Liver (tissue), 10 donors: ENCODE measurements at places on chromosomes 7 and 10. TPM values are rescaled to one million over a fixed set of nuclear protein-coding genes. Genes with fewer than 3 reads are reported as not detected.

GRCh38 chr10:77710759-77711682 is 73.4 kb upstream of the KCNMA1 start:
- H3K4me1 ChIP-seq, result no peaks in the 10 kb centered on the region
- no peaks in the 10 kb centered on the region for H3K36me3 ChIP-seq
- no peak overlapping the region for H3K4me3 ChIP-seq
- H3K27ac ChIP-seq, result no peak overlapping the region

DNA sequence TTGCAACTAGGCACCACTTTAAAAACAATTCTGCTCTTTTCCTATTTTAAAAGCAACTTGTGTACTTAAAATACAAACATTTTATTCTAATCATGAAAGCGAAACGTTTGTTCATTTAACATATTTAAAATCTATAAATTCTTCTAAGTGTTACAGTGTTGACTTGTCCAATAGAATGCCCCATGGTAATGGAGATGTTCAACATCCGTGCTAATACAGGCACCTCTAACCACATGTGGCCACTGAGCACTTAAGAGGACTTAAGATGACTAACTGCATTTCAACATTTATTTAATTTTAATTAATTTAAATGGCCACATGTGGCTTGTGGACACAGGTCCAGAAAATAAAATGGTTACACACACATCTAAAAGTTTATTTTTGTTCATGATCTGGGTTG is 115.1 kb downstream of the TPK1 start:
- H3K27ac ChIP-seq, result no peak overlapping the region
- no peaks in the 10 kb centered on the region for H3K36me3 ChIP-seq
- H3K27me3 ChIP-seq, result no peaks in the 10 kb centered on the region
- H3K4me3 ChIP-seq, result no peak overlapping the region
- DNase-seq, result no peak
- no peaks in the 10 kb centered on the region for H3K4me1 ChIP-seq

DNA sequence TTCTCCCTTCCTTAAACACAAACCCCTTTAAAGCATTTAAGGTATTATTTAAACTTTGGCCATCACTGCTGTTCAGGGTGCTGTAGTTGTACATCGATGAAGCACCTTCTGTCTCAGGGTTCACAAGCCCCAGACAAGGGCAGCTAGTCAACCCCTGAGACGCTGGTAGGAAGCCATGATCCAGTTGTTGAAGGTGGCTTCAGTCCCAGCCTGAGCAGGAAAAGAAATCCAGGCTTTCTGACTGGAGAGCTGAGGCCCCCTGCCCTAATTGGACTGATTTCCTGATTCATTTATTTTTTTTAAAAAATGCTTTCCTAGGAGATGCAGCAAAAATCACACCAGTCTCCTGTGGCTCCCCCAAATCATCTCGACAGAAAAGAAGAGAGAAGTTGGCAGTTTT is 15.8 kb downstream of the CPA1 start:
- H3K27me3 ChIP-seq, result no peaks in the 10 kb centered on the region
- no peak overlapping the region for H3K27ac ChIP-seq
- H3K4me1 ChIP-seq, result no peaks in the 10 kb centered on the region
- H3K36me3 ChIP-seq, result peaks cover 2% of the 10 kb centered on the region
- no peak overlapping the region for H3K4me3 ChIP-seq
- no peak for DNase-seq

DNA sequence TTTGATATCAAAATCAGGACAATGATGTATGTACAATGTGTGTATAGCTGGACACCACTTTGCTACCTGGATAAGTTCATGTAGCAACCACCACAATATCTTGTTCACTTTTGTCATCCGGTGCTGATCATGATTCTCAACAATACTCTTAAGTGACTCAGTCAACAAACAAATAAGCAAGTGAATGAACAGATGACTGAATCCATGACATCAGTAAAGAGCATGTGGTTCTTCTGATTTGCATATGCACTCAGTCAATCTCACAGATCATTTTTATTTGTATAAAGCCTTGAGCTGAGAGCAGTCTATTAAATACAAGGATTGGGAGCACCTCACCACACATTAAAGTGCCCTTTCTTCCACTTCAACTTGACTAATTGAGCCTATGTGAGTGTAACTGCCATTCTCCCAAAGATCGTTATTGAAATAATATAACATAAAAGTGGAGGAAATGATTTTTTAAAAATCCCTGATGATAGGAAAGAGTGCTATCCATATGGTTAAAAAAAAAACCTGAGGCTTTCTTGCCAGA is 69.5 kb downstream of the NPSR1 start:
- H3K4me3 ChIP-seq, result no peak overlapping the region
- H3K27ac ChIP-seq, result no peak overlapping the region
- H3K36me3 ChIP-seq, result no peaks in the 10 kb centered on the region
- no peaks in the 10 kb centered on the region for H3K4me1 ChIP-seq
- DNase-seq, result no peak

- no peaks in the 10 kb centered on the region for H3K4me1 ChIP-seq
- H3K27ac ChIP-seq, result no peak overlapping the region
- no peak for DNase-seq
- no peaks in the 10 kb centered on the region for H3K36me3 ChIP-seq
- H3K4me3 ChIP-seq, result no peak overlapping the region
Measured at GRCh38 chr7:97845622-97846203, 26.5 kb downstream of the ASNS start.

- H3K27me3 ChIP-seq, result no peaks in the 10 kb centered on the region
- H3K36me3 ChIP-seq, result no peaks in the 10 kb centered on the region
Measured at GRCh38 chr10:11249152-11249807, 231.6 kb downstream of the CELF2 start.

- peaks cover 22% of the 10 kb centered on the region for H3K4me1 ChIP-seq
- no peaks in the 10 kb centered on the region for H3K36me3 ChIP-seq
- DNase-seq, result no peak
- no peak overlapping the region for H3K27ac ChIP-seq
Measured at GRCh38 chr10:132534391-132535064, 3.1 kb upstream of the INPP5A start.

- no peak overlapping the region for H3K4me3 ChIP-seq
- no peak for DNase-seq
- H3K27ac ChIP-seq, result no peak overlapping the region
- no peaks in the 10 kb centered on the region for H3K27me3 ChIP-seq
- no peaks in the 10 kb centered on the region for H3K36me3 ChIP-seq
Measured at GRCh38 chr10:131760416-131761166, 140.2 kb upstream of the PPP2R2D start.

SPDYE16 gene
- total RNA-seq, result 0.28 TPM

SFTPA1 gene
- total RNA-seq, result not detected

SSC4D gene
- total RNA-seq, result 1.3 TPM

PITX3 gene
- not detected for total RNA-seq
